ENCODE measurements at places on chromosomes 4 and X. TPM values are rescaled to one million over a fixed set of nuclear protein-coding genes. Genes with fewer than 3 reads are reported as not detected.

GRCh38 chr4:80202190-80202711 is 4.9 kb downstream of the PRDM8 start:
- H3K36me3 ChIP-seq = no peaks in the 10 kb centered on the region
- peak overlapping the region; percentile 82 for H3K4me3 ChIP-seq
- peaks cover 17% of the 10 kb centered on the region for H3K4me1 ChIP-seq

- DNase-seq = no peak
- no peaks in the 10 kb centered on the region for H3K36me3 ChIP-seq
- no peak overlapping the region for H3K4me3 ChIP-seq
- no peak overlapping the region for H3K27ac ChIP-seq
- no peaks in the 10 kb centered on the region for H3K4me1 ChIP-seq
- no peaks in the 10 kb centered on the region for H3K27me3 ChIP-seq
Observed at GRCh38 chr4:49032440-49033161, 46.5 kb downstream of the CWH43 start.

The REST gene
- 59.4 TPM for total RNA-seq

The PABPC5 gene
- not detected for total RNA-seq

The PAGE2 gene
- not detected for total RNA-seq

The SERTM2 gene
- not detected for total RNA-seq

All from B cell (primary cell).